ENCODE measurements at places on chromosomes 5 and 9. TPM values are rescaled to one million over a fixed set of nuclear protein-coding genes. Genes with fewer than 3 reads are reported as not detected.

Gene ST8SIA4
- 19.5 TPM for total RNA-seq

- DNase-seq, result no peak
These were observed 18.1 kb upstream of the ARRDC3 start for GRCh38 chr5:91401175-91401574.

Gene SLC4A9
- not detected for total RNA-seq

DNA sequence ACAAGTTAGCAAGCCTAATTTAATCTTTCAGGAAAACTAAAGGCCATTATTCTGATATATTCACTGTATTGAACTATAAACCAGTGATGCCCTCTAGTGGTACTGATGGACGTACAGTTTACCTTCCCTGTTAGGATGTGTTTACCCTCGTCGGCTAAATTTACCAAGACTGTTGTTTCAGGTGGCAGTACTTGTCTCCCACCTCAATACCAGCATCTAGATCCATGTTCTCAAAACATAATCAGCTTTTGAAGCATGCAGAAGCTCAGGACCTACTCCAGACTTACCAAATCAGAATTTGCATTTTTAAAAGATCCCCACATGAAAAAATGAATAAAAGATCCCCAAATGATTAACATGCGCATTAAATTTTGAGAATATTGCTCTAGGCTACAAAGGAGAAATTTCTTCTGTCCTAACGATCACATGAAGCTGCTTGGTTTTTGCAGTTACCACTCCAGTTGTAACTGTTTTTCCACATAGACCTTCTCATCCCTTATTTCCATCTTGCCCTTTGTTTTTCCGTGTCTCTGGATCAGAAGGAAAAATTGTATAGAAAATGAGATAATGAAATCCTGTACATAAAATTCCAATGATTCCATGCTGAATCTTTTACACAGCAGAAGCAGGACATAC lies 3.2 kb upstream of the BAAT start:
- DNase-seq, result peak; percentile 57

- no peak for DNase-seq
These were observed 9.0 kb downstream of the TLX3 start for GRCh38 chr5:171318026-171318425.

DNA sequence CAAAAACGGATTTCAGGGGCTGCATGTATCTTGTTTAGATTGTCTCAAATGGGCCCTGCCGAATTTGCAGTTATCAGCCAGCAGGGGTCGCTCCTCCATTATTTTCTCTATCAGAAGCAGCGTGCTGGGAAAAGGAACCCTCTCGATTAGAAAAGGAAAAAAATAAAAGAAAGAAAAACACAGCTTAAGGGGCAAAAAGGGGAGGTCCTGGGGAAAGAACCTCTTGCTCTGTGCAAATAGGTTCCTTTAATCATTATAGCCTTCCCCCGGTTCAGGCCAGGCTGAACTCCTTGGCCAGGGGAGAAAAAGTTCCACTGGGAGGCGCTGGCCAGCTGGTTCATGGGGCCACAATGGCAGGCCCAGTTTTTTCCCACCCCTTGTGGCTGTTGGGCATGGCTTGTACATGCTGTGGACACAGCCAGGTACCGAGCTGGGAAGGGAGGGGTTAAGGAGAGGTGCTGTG lies 25.0 kb upstream of the CAPSL start:
- no peak for DNase-seq

GRCh38 chr5:68406767-68407241 lies 191.2 kb downstream of the PIK3R1 start:
- DNase-seq, result no peak

DNA sequence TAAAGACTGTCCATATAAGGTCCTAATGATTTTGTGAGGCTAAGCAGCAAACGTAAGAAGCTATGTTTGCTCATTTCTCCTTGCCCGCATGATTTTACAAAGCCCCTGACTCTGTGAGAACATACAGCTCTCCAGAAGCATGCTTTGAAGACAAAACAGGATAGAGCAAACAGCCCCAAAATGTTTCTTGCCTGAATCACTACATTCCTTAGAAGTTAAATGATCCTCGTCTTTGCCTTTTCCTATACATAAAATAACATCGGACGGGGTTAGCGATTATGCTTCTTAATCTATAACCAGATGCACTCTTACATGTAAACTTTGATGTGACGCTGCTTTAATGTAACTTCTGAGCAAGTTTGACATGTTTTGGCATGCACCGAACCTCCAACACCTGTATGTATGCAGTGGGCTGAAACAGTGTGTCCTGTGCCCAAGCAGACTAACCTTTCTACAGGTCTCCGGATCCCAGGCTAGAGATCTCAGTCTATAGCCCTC lies 353.7 kb downstream of the CETN3 start:
- DNase-seq, result no peak

DNA sequence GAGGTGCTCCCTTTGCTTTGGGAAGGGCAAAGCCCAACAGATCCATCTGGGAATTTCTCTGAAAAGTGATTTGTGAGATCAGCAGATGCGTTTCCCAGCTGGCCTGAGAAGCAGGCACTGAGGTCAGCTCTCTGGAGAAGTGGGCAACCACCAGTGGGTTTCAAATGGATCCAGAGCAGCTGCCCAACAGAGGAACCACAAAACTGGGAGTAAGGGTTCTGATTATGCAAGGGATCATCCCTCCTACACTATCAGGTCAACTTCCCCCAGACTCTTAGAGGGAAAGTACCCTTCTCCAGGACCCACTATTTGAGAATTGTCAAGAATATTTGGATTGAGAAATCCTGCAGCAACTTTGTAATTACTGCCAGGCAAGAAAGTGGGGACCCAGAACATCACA lies 21.7 kb downstream of the CCL28 start:
- DNase-seq, result no peak

DNA sequence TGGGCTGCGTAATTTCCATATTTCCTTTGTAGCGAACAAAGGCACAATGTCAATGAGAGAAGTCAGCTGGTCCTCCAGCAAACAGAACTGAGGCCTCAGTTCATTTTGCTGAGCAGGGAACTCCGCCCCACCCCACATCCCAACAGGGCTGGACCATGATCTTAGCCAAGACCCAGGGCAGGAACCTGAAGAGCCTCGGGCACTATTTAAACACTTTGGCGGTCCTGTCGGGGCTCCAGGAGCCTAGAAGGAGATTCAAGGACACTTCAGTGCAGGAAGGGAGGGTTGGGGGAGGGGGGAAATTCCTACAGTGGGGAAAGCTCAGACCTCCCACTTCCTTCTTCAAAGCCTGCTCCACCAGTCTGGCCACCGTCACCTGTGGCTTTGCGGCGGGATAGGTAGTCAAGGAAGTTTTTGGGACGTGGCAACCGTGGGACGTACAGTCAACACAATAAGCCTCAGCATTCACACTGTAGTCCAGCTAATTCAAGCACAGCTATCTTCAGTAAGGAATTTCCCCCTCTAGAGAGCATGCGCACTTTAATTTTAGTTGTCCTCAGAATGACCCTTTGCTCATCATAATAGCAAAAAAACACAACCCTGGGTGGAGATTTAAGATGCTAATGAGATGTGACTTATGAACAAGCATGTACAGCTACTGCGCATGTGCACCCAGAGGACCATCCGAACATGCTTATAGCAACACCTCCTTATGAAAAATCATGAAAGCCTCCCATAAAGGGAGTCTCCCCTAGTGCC lies 30.9 kb downstream of the S1PR3 start:
- no peak for DNase-seq

DNA sequence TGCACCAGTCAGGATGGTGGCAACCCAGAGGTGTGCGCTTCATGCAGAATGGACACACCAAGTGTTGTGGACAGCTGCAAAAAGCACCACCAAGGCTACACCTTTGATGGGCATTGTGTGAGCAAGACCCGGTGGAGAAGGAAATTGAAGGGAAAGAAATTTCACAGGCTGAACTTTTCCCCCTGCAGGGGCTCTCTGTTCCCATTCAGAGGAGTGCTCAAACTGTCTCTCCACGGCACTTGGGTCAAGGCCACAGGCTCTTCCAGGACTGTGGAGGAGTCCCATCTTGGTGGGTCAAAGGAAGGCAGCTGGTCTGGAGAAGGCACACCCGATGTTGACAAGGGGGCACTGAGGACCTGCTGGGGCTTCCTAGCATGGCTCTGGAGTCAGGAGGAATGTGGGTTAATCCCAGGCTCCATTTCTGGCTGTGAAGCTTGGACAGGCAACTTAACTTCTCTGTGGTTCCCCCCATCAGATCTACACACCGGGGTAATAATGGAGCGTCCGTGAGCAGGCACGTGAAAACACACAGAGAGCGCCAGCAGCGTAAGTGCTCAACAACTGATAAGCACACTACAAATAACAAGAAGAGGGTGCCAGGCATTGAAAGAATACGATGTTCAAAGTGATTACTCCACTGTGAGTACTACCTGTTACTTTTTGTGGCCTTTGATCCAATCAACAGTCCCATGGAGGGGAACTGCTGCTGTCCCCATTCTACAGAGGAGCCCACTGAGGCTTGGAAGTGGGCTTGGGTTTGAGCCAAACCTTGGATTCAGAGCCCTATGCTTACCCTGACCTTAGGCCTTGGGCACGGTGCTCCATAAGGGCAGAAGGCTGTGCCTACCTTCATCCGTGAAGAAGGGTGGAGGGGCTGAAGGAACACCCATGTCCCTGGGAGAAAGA lies 34.2 kb upstream of the TIFAB start:
- DNase-seq, result no peak

- no peak for DNase-seq
These were observed 104.7 kb upstream of the OTULINL start for GRCh38 chr5:14476786-14477435.

DNA sequence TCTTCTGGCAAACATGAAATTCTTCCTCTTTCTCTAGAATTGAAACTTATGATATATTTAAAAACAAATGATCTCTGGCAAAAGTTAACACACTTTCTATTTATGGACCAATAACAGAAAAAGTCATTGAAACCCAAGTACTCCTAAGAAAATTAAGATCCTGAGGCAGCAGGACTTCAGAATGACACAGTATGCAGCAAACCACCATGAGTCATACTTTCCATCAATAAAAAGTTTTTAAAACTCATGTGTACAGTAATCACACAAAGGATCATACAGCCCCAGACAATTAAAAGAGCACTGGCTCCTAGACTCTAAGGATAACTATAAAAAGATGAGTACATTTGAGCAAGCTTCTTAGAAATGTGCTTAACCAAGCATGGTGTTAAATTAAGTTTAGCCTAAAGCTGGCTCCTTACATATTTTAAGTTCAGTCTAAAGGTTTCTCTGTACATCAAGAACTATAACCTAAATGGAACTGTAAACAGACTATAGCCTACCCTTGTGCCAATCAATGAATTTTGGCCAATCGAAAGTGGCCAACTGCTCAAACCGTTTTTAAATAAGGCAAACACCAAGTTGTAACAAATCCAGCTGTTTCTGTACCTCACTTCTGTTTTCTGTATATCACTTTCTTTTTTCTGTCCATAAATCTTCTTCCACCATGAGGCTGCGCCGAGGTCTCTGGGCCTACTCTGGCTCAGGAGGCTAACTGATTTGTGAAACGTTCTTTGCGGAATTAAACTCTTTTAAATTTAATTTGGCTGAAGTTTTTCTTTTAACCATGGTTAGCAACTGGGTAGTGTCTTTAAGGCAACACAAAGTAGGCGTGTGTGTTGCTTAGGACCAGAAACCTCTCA lies 232.1 kb upstream of the PIK3R1 start:
- no peak for DNase-seq

- no peak for DNase-seq
These were observed 81.3 kb downstream of the ALDH7A1 start for GRCh38 chr5:126513703-126514102.

DNA sequence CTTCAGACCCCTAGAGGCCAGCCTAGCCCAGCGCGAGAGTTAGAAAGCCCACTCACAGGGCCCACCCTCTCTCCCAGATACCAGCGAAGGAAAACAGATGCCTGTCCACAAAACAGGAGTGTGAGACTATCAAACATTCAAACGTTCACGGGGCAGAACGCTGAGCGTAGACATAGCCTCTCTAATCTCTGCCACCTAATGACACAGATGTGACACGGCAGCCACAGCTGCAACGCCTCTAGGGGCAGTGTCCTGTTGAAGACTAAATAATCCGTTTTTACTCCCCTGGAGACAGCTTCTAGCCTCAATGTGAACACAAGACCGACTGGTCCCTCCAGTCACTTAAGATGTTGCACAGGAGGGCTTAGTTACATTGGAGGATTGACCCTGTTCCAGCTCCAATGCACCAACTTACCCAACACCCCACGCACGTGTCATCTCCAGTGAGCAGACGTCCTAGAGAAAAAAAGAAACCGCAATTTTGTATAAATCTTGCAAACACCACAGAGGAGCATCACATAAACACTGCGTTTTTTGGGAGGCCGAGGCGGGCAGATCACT lies 14.3 kb downstream of the DIPK1B start:
- no peak for DNase-seq

Gene PCDHAC1
- not detected for total RNA-seq

- DNase-seq, result no peak
These were observed 55.4 kb downstream of the SLC27A6 start for GRCh38 chr5:129020683-129021082.

DNA sequence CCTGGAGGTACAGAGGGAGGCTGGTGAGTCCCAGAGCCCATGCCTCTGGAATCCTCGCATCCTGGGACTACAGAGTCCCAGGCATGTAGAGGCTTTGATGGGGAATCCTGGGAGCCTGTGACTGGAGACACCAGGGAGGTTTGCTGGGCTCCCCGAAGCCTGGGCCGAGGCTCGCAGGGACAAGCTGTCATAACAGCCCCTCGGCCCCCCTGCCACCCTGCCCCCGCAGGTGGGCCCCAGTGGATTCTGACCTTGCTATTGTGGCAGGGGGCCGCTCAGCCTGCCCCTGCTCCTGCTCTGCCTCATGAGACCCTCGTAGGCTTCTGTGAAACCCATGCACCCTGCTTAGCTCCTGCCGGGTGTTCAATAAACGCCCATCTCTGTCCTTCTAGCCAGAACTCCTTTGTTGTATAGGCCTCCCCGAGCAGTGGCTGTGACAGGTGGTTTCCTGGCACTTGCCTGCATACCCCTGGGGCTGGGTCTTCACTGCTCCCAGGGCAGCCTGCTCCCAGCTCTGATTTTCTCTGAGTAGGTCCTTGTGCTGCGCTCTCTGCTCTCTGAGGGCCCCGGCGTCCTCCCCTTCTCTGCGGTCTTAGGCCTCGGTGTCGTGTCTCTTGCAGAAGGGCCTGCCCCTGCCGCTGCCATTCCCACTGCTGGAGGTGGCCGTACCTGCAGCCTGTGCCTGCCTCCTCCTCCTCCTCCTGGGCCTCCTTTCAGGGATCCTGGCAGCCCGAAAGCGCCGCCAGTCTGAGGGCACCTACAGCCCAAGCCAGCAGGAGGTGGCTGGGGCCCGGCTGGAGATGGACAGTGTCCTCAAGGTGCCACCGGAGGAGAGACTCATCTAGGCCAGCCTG lies 20.4 kb downstream of the CRB2 start:
- no peak for DNase-seq

DNA sequence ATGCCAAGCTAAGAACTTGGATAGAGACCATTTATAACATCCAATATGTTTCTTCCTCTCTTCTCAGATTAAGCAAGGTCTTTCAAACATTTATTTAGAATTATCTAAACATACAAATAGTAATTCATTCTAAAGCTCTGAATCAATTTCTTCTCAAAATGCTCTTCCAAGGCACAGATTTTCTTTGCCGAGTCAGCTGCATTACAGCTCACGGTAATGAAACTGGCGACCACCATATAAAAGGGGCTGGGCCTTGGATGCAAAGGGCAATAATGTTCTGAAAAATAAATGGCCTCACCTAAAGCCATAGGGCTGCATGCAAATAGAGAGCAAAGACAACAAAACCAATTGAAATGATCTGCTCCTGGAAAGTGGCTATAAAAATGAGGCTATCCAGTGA lies 63.8 kb downstream of the MED27 start:
- DNase-seq, result no peak

GRCh38 chr5:9059920-9060691 lies 485.8 kb downstream of the SEMA5A start:
- no peak for DNase-seq

Measured in CD4-positive, alpha-beta T cell (primary cell).